ENCODE measurements at places on chromosomes 6 and 20.

GRCh38 chr6:39430446-39430845 is 107.9 kb upstream of the KCNK16 start:
- no peak for DNase-seq

DNA sequence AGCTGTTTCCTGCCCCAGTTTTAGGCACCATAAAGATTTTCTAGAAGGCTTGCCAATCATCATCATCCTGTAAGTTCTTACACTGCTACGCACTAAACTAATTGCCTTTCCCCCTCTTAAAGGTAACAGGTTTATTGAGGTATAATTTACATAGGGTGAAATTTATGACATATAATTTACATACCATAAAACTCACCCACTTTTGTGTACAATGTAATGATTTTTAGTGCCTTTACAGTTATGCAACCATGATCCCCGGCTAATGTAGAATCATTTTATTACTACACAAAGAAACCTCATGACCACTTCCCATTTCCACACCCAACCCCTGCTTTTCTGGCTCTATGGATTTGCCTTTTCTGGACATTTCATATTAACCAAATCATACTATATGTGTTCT is 21.1 kb downstream of the GCNT2 start:
- DNase-seq = no peak

- DNase-seq = no peak
Measured at GRCh38 chr6:10686901-10687300, 7.5 kb downstream of the C6orf52 start.

GRCh38 chr6:162090734-162091133 is 636.8 kb downstream of the PRKN start:
- DNase-seq = no peak

- DNase-seq = peak; percentile 24
Measured at GRCh38 chr6:125995972-125996580, 9.7 kb downstream of the TRMT11 start.
